ENCODE measurements at places on chromosomes 4 and X. TPM values are rescaled to one million over a fixed set of nuclear protein-coding genes. Genes with fewer than 3 reads are reported as not detected.

- no peaks in the 10 kb centered on the region for H3K27me3 ChIP-seq
- H3K4me3 ChIP-seq: no peak overlapping the region
- H3K27ac ChIP-seq: no peak overlapping the region
- no peaks in the 10 kb centered on the region for H3K4me1 ChIP-seq
- H3K36me3 ChIP-seq: no peaks in the 10 kb centered on the region
Measured at GRCh38 chrX:39381422-39381821, 580.2 kb downstream of the MID1IP1 start.

- H3K4me1 ChIP-seq: no peaks in the 10 kb centered on the region
- no peak overlapping the region for H3K4me3 ChIP-seq
- H3K27ac ChIP-seq: no peak overlapping the region
Measured at GRCh38 chrX:82058728-82059127, 856.8 kb downstream of the SH3BGRL start.

GRCh38 chr4:1485280-1485679 lies 79.0 kb upstream of the NKX1-1 start:
- no peaks in the 10 kb centered on the region for H3K36me3 ChIP-seq
- DNase-seq: no peak
- no peak overlapping the region for H3K27ac ChIP-seq
- no peaks in the 10 kb centered on the region for H3K4me1 ChIP-seq
- H3K4me3 ChIP-seq: no peak overlapping the region

- H3K36me3 ChIP-seq: no peaks in the 10 kb centered on the region
- H3K27me3 ChIP-seq: no peaks in the 10 kb centered on the region
- no peak overlapping the region for H3K4me3 ChIP-seq
- no peak for DNase-seq
- H3K27ac ChIP-seq: no peak overlapping the region
Measured at GRCh38 chr4:128393101-128393704, 105.6 kb upstream of the PGRMC2 start.

DNA sequence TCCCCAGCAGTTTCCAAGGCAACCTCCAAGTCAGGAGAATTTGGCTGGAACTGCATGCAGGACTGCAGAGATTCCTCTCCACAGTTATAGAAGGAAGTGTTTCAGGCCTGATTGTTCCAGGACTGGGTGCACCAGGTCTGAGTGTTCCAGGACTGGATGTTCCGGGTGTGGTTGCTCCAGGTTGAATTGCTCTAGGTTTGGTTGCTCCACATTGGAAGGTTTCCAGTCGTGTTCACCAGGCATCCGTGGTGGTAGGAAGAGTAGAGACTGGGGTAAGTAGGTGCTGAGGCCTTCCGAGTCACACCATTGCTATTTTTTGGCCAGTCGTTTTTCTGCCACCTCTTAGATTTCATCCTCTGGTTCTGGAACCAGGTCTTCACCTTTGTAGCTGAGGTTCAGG lies 105.4 kb downstream of the MSN start:
- H3K36me3 ChIP-seq: no peaks in the 10 kb centered on the region
- DNase-seq: no peak
- no peaks in the 10 kb centered on the region for H3K27me3 ChIP-seq

The CYBB gene
- total RNA-seq: not detected

Data from activated T-helper 1 cell treated with anti-CD3 and anti-CD28 coated beads, Interleukin-12 subunit alpha, Interleukin-12 subunit beta, Interleukin-2, Interleukin-4 antibody, amounts not matched to agents 30 ng/mL and 10 ng/mL and 1 ng/mL, durations not matched to agents 14 hours and 24 hours and 36 hours (primary cell).